ENCODE measurements at places on chromosomes 5 and 9.

GRCh38 chr5:154220625-154221024 lies 30.1 kb downstream of the GALNT10 start:
- no peak for DNase-seq

DNA sequence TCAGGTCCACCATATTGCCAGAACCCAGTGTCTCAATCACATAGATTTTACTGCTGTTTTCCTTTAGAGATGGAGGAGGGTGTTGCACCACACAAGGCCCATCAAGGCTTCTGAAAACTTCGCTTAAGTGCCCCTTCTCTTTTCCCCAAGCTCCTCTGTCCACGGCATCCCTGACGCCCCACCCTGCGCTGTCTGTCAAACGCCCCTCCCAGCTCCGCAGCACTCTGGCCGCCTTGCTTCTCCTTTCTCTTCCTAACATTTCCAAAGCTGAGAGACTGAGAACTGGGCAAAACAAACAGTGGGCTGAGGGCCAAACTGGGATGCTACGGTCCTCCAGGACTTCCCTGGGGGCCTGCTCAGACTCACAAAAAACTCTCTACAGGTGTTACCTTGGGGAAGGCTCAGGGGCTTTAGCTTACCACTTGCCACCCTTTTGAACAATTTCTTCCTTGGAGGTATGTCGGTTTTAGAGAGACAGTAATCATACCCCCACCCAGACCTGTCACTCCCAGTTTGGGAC lies 28.3 kb upstream of the ERGIC1 start:
- no peak for DNase-seq

DNA sequence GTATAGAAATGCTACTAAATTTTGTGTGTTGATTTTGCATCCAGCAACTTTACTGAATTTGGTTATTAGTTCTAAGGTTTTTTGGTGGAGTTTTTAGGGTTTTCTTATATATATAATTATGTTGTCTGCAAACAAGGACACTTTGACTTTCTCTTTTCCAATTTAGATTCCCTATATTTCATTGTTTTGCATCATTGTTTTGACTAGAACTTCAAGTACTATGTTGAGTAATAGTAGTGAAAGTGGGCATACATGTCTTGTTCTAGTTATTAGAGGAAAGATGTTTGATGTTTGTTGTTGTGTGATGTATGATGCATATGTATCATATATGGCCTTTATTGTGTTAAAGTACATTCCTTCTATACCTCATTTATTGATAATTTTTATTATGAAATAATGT lies 362.3 kb upstream of the PRR16 start:
- no peak for DNase-seq

- no peak for DNase-seq
Measured at GRCh38 chr9:18143073-18143745, 330.7 kb upstream of the ADAMTSL1 start.

DNA sequence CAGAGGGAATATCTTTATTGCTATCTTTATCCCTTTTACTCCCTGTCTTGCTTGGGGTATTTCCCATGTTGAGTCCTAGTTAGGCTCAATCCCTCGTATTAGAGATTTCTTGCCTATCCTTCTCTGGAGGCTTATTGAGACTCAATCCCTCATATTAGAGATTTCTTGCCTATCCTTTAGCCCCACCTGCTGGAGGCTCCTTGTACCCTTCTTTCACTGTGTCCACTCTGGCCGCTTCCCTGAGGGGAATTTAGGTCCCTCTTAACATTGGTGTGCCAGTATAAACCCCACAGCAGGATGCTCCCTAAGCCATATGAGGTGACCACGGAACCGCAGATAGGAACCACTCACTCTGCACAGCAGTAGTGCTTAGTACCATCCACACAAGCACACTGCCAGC lies 110.7 kb upstream of the MAMDC2 start:
- no peak for DNase-seq

DNA sequence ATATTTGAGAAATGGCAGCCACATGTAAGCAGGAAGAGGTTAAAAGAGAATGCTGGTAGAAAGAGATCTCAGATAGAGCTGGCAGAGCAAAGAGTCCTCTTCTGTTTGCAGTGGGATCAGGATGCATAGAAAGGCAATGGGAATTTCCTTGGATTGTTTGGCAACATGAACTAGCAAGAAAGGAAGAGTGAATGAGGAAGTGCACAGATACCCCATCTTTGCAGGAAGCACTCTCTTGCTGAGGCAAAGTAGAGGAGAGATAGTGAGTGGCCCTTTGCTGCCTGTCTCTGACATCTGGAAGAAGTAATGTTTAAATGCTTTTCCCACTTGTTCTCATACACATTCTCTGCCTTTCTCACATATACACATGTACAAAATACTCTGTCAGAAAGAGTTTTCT lies 14.5 kb downstream of the FKTN start:
- no peak for DNase-seq

- peak; percentile 16 for DNase-seq
Measured at GRCh38 chr9:21968331-21969010, 25.7 kb downstream of the CDKN2A start.

GRCh38 chr5:133364936-133365707 lies 247.2 kb downstream of the FSTL4 start:
- no peak for DNase-seq

DNA sequence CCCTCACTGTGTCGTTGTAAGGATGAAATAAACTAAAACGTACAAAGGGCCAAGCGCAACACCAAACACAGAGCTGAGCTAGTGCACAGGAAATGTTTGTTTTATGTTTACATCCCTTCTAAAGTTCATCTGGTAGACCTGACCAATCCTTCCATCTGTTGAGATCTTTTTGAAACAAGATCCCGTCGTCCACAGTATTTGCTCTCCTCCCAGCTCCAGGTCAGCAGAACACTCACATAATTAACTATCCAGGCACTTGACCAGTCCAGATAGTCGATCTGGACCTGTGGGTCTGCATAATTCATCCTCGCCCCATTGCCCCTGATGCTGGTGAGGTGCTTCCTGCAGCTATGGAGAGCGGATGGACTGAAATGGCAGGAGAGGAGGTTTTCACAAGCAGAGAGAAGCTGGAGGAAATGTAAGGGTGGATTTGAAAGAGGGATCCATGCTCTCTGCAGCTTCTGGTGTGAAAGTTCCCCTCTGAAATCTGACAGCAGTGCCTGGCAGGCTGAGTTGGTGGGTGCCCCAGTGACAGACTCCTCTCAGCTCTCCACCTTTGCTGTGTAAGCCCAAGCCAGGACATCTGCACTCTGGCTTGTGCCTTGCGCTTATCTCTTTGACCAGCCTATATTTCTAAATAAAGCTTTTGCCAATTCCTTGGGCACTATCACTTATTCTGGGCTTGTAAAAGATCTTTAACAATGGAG lies 102.4 kb downstream of the TTLL11 start:
- DNase-seq: no peak

DNA sequence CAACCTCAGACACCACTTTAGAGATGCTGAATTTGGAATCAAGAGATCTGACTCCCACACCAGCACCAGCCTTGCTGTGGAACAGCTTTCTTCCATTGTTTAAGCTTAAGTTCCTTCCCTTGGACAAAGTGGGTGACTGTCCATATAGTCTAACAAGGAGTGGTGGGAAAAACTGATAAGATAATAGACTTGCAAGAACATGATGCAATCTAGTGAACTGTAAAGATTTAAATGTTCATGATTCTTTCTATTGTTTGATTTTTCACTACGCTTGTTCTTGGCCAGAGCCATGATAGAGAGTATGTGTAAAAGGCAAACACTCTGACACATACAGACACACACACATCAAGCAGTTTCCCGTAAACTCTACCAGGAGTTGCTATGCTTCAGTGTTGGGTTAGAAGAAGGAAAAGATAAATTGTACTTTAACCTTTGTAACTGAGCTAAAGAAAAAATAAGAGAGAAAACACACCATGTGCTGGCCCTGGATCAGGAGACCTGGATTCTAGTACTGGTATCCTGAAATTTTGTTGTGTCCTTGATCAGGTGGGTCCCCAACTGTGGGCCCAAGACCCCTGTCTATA lies 94.3 kb downstream of the PAPPA start:
- no peak for DNase-seq

GRCh38 chr5:61641748-61642565 lies 309.9 kb downstream of the ZSWIM6 start:
- no peak for DNase-seq
